ENCODE measurements at places on chromosomes 7 and 10. TPM values are rescaled to one million over a fixed set of nuclear protein-coding genes. Genes with fewer than 3 reads are reported as not detected.

DNA sequence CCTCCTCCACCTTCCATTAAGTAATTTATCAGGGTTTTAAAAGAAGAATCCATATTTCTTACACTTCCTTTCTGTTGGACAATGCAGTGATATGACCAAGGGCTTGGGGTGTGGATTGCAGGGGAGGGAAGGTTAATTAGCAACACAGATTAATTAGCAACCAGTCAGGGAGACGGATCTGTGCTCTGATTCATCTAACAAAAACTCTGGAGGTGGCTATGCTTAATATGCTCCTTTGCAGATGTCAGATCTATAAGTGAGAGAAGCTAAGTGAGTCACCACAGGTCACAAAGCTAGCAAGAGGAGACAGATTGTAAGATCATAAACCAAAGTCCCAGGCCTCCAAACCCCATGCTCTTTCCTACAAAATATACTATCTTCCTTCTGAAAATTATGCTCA, 178.8 kb upstream of the ITGB1 start:
- no peaks in the 10 kb centered on the region for H3K27me3 ChIP-seq
- H3K4me3 ChIP-seq, result no peak overlapping the region
- no peaks in the 10 kb centered on the region for H3K36me3 ChIP-seq
- H3K27ac ChIP-seq, result no peak overlapping the region
- H3K4me1 ChIP-seq, result peaks cover 5% of the 10 kb centered on the region

DNA sequence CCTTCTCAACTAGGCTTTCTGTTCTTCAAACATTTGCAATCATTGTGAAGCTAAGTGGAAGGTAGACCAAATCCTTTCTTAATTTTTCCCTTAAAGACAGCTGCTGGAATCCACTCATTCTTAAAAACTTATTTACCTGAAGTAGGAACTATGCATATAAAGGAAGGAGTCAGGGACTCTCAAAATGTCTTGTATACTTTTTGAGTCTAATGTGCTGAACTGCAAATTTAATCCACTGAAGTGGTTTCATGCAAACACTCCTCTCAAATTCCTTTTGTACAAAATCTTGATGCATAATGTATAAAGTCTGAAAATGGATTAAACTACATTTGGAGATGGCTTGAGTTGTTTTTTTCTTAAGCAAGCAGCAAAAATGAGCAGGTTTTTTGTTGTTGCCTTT, 118.0 kb downstream of the CABCOCO1 start:
- H3K27ac ChIP-seq, result no peak overlapping the region
- no peak for DNase-seq
- H3K27me3 ChIP-seq, result no peaks in the 10 kb centered on the region
- H3K4me1 ChIP-seq, result no peaks in the 10 kb centered on the region
- H3K36me3 ChIP-seq, result no peaks in the 10 kb centered on the region

- H3K4me3 ChIP-seq, result no peak overlapping the region
- H3K27ac ChIP-seq, result peak overlapping the region; percentile 76
- H3K36me3 ChIP-seq, result no peaks in the 10 kb centered on the region
- no peaks in the 10 kb centered on the region for H3K4me1 ChIP-seq
- no peaks in the 10 kb centered on the region for H3K27me3 ChIP-seq
Measured at GRCh38 chr7:116711790-116712189, 39.8 kb downstream of the MET start.

- no peak overlapping the region for H3K4me3 ChIP-seq
- peaks cover 2% of the 10 kb centered on the region for H3K36me3 ChIP-seq
- H3K27ac ChIP-seq, result no peak overlapping the region
- no peaks in the 10 kb centered on the region for H3K27me3 ChIP-seq
Measured at GRCh38 chr10:14545827-14546226, 215.1 kb upstream of the FRMD4A start.

GRCh38 chr7:159145490-159145855, 806 bp upstream of the VIPR2 start:
- H3K4me1 ChIP-seq, result peaks cover 18% of the 10 kb centered on the region
- H3K36me3 ChIP-seq, result no peaks in the 10 kb centered on the region
- peaks cover 48% of the 10 kb centered on the region for H3K27me3 ChIP-seq
- peak overlapping the region; percentile 70 for H3K4me3 ChIP-seq
- H3K27ac ChIP-seq, result no peak overlapping the region
- no peak for DNase-seq

The PNLIPRP1 gene
- not detected for total RNA-seq

The CCM2 gene
- 39.0 TPM for total RNA-seq

The VENTX gene
- total RNA-seq, result not detected
